ENCODE measurements at places on chromosomes 6 and 20.
A peak's percentile ranks its signal among the peaks of the same experiment; 100 is the strongest.

DNA sequence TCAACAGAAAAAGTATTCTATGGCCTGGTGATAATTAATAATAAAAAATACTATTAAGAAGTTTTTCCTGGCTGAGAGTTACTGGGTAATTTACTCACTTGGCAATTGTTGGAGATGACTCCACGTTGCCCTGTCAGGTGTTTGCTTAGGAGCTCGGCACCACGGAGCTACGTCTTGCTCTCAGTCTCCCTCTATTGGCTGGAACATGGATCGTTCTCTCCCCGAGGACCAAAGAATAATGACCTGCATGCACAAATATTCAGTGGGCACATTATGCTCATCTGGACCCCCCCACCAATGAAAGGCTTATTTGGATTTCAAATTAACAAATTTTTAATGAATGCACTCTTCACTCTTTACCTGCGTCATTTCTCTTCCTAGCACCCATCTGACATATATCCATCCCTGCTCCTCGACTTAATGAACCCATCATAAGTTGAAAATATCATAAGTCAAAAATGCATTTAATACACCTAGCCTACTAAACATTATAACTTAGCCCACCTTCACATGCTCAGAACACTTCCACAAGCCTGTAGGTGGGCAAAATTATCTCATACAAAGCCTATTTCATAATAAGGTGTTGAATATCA is 71.0 kb upstream of the CD83 start:
- DNase-seq, result no peak

DNA sequence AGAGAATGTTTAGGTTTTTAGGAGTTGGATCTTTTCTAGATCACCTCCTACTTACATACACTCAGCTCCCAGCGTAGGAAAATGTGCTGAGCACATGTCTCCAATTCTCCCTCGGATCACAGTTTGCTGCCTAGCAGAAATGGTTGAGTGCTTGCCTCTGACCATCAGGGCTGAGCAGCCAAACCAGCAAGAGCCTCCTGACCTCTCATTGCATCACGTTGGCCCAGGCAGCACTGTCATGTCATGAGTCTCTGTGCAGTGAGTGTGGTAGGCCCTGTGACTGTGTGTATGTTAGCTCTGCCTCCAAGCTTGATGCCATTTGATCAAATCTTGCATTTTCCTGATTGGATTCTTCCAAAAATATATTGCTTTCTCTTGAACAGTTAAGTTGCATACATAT is 112.0 kb downstream of the LRRC1 start:
- no peak for DNase-seq

DNA sequence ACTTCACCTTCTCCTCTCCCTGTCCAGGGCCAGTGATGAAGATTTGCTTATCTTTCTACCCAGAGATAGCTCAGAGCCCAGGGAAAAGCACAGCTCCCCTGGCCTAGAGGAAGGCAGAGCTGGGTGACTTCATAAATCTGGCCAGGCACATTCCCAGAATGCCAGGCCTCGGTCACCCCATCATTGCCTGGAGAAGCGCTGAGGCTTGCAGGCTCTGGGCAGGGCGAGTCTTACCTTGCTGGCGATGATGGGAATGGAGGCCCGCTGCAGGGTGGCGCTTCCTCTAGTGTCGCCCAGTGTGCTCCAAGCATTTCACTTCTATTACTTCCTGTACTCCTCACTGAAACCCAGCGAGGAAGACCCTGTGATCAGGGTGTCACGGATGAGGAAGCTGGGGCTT is 60.1 kb downstream of the DAAM2 start:
- no peak for DNase-seq

DNA sequence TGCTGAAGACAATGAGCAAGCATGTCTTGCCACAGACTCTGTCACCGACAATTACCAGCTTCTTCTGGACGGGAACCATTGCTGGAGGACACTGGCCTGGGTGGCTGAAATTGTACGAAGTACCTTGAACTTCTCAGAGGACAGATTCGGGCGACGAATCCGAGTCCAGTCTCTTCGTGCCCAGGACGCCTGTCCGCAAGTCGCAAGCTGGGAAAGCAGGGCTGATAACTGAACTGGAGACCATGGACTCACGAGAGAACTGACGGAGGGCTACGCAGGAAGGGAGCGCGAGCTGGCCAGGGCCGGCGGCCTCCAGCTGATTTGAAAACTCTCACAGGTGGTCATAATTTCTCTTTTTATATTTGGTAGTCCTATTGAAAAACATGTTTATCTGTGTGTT is 1229.5 kb upstream of the MAP3K7 start:
- no peak for DNase-seq

GRCh38 chr6:164469276-164469949 is 840.0 kb downstream of the C6orf118 start:
- no peak for DNase-seq

- no peak for DNase-seq
Measured at GRCh38 chr20:44758247-44759101, 12.8 kb downstream of the KCNK15 start.

DNA sequence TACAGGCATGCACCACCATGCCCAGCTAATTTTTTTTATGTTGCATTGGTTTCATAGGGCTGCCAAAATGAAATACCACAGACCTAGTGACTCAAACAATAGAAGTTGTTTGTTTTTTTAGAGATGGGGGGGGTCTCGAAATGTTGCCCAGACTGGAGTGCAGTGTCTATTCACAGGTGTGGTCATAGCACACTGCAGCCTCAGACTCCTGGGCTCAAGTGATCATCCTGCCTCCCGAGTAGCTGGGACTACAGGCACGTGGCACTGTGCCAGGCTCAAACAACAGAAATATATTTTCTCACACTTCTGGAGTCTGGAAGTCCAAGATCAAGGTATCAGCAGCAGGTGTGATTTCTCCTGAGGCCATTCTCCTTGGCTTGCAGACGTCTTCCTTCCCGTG is 6.6 kb upstream of the SLC16A10 start:
- no peak for DNase-seq

GRCh38 chr6:41604006-41604405 is 34.3 kb upstream of the MDFI start:
- no peak for DNase-seq

GRCh38 chr6:54315656-54316055 is 7.4 kb downstream of the TINAG start:
- DNase-seq, result peak; percentile 21

DNA sequence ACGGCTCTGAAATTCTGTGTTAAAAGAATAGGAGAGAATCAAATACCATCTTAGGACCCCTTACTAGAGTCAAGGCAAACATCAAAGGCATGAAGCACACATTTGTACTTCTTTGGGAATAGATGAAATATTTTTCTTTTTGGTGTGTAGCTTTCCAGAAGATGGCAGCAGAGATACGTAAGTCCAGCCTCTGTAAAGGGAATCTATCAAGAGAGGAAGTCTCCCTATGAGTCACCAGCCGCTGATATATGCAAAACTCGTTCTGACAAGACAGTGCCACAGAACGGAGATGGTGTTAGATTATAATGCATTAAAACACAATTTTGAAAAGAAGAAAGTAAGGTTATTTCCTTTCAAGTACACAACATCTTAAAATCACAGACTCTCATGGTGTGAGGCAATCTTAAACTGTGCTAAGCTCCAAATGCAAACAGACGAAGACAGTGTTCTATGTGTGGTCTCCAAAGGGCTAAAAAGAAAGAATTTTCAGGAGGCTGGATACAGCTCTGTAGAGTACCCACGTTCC is 120.0 kb upstream of the AGPAT4 start:
- DNase-seq, result peak; percentile 63

DNA sequence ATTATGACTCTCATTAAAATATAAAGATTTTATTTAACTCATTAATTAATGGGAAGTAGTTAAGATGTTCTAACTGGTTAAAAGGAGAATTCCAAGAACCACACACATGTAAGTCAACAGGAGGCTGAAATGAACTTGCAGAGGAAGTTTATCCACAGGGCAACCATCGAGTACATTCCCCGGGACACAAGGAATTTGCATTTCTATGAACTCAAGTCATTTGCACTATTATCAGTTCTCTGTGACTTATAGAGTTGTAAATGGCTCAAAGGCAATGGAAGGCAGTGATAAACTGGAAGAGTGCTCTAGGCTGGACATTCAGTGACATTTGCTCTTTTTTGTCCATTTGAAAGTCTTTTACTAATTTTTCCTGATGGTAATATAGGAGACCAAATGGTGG is 97.4 kb downstream of the SNX5 start:
- no peak for DNase-seq

DNA sequence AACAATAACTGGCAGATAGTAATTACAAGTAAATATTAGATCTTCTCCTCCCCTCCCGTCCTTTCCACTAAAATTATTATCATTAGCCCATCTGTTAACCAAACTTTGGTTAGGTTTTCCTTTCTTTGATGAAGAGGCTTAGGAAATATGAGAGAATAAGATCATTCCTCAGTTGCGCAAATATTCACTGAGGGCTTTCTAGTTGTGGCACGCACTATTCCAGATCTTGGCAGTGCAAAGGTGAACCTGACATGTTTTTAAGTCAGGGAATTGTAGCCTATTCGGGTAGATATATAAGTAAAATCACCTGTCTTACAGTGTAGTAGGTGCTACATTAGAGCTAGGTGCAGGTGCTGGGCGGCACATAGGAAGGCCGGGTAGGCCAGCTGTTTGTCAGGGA is 31.1 kb downstream of the RNF217 start:
- no peak for DNase-seq

GRCh38 chr20:36854348-36855240 is 21.3 kb upstream of the TLDC2 start:
- DNase-seq, result no peak

- no peak for DNase-seq
Measured at GRCh38 chr6:31952140-31952805, 6.4 kb downstream of the CFB start.

GRCh38 chr6:119760046-119760445 is 410.5 kb upstream of the MAN1A1 start:
- DNase-seq, result no peak
